ENCODE measurements at places on chromosomes 4 and X. TPM values are rescaled to one million over a fixed set of nuclear protein-coding genes. Genes with fewer than 3 reads are reported as not detected.
A peak's percentile ranks its signal among the peaks of the same experiment; 100 is the strongest.

The FRG2 gene
- not detected for total RNA-seq

DNA sequence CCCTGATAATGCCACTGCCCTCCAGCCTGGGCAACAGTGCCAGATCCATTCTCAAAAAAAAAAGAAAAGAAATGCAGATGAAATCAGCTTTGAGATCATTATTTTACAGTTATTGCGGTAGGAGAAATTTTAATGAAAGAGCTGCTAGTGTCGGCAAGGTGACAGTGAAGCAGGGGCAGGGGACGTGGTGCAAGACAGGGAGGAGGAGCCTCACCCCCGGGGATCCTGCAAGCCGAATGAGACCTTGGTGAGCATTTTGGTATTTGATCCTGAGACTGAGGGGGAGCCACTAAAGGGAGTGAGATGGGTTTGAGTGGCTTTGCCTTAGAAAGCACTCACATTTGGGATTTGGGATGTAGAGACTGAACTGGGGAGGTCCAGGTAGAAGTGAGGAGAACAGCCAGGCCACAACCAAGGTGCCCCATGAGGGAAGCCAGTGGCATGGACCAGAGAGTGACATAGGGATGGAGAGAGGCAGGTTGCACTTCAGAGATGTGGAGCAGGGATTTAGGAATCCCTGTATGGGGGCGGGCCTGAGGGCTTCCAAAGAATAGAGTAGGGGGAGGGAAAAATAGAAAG lies 23.6 kb downstream of the RBM10 start:
- H3K27ac ChIP-seq = no peak overlapping the region
- no peaks in the 10 kb centered on the region for H3K36me3 ChIP-seq
- no peaks in the 10 kb centered on the region for H3K4me1 ChIP-seq
- H3K4me3 ChIP-seq = no peak overlapping the region
- DNase-seq = no peak

DNA sequence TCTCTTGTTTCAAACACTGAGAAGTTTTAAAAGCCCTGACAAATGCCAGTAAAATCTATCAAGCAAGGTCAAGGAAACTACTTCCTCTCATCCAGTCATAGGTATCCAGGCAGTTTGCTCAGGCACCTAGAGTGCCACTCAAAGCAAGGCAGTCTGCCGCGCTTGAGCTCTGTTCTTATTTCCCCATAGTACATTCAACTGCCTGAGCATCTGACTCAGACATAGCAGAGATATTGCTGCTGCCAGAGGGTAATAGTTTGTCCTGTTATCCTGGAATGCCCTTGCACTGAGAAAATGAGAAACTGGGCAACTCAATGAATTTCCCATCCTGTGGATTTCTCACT lies 16.1 kb upstream of the ATP8A1 start:
- DNase-seq = peak; percentile 61
- no peak overlapping the region for H3K27ac ChIP-seq
- H3K27me3 ChIP-seq = peaks cover 6% of the 10 kb centered on the region
- no peaks in the 10 kb centered on the region for H3K36me3 ChIP-seq

DNA sequence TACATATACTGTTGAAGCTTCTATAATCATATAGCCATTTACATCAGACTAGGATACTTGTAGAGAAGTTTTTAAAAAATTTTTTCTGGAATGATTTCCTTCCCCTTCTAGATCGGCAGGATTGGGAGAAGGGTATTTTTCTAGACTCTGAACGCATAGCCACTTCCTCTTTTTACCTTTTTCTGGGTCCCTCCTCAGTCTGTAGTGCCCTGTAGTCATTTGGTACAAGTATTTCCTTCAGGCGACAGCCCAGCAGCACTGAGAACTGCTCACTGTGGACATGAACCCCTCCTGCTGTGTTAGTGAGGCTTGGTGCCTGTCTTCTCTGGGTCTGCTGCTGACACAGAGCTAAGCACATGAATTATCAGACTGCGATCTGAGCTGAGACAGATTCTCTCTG lies 255.4 kb downstream of the ARHGAP10 start:
- no peak overlapping the region for H3K27ac ChIP-seq
- H3K27me3 ChIP-seq = no peaks in the 10 kb centered on the region
- H3K4me3 ChIP-seq = no peak overlapping the region
- H3K36me3 ChIP-seq = no peaks in the 10 kb centered on the region

DNA sequence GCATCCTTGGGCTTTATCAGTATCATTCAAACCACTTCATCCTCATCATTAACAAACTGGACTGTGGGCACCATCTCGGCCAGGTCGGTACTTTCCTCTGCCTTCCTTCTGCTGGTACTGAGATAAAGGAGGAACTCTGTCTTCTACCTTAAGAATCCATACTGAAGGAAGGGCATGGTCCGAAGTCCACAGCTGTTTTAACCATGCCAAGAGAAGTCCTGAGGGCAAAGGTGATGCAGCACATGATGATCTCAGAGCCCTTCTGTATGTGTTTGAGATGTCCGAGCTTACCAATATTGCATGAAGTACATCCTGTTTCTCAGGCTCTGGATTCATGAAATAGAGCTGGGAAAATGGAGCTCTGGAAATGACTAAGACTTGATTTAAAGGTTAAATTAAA lies 125.5 kb upstream of the STS start:
- no peak for DNase-seq
- no peaks in the 10 kb centered on the region for H3K36me3 ChIP-seq
- H3K27me3 ChIP-seq = no peaks in the 10 kb centered on the region
- H3K4me1 ChIP-seq = no peaks in the 10 kb centered on the region
- H3K27ac ChIP-seq = no peak overlapping the region

The SPANXA1 gene
- total RNA-seq = not detected

The ARAF gene
- 21.4 TPM for total RNA-seq

DNA sequence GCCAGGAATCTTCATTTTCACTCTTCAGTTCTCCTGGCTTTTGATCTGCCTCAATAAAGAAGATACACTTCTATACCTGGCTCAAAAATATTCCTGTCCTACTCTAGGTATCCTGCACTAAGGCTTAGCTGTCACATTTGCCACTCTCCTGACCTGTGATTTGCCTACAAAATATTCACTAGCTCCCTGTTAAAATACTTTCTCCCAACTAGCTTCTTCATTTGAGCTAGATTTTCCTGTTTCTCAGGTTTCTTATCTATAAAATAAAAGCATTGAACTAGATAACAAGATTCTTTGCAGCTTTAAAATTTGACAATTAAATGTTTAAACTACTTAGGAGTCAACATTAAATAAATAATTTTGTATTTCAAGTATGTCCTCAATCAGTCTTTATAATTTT lies 53.2 kb downstream of the CHIC2 start:
- H3K4me1 ChIP-seq = no peaks in the 10 kb centered on the region
- H3K36me3 ChIP-seq = peaks cover 59% of the 10 kb centered on the region
- DNase-seq = no peak
- H3K27me3 ChIP-seq = no peaks in the 10 kb centered on the region
- no peak overlapping the region for H3K4me3 ChIP-seq
- no peak overlapping the region for H3K27ac ChIP-seq

- H3K4me1 ChIP-seq = no peaks in the 10 kb centered on the region
- no peak overlapping the region for H3K4me3 ChIP-seq
- no peak overlapping the region for H3K27ac ChIP-seq
- no peak for DNase-seq
- no peaks in the 10 kb centered on the region for H3K27me3 ChIP-seq
- no peaks in the 10 kb centered on the region for H3K36me3 ChIP-seq
Measured at GRCh38 chr4:73788411-73788810, 48.0 kb downstream of the CXCL8 start.

The CPLX1 gene
- not detected for total RNA-seq

DNA sequence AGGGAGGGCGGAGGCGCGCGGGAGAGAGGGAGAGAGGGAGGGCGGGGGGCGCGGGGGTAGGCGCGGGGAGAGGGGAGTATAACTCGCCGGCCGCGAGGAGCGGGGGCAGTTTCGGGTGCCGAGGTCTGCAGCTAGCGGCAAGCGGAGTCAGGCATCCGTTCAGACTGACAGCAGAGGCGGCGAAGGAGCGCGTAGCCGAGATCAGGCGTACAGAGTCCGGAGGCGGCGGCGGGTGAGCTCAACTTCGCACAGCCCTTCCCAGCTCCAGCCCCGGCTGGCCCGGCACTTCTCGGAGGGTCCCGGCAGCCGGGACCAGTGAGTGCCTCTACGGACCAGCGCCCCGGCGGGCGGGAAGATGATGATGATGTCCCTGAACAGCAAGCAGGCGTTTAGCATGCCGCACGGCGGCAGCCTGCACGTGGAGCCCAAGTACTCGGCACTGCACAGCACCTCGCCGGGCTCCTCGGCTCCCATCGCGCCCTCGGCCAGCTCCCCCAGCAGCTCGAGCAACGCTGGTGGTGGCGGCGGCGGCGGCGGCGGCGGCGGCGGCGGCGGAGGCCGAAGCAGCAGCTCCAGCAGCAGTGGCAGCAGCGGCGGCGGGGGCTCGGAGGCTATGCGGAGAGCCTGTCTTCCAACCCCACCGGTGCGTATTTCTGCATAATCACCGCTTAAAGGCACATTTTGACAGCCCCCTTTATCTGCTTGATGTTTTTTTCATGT lies at the start of gene POU4F2:
Gene POU4F2, plus strand, starts transcription at position 108 of the 720 bp plus-strand sequence. Its CDS starts 248 bp downstream, at position 356.
- no peaks in the 10 kb centered on the region for H3K36me3 ChIP-seq
- peak; percentile 52 for DNase-seq
- H3K4me1 ChIP-seq = no peaks in the 10 kb centered on the region
- peaks cover 78% of the 10 kb centered on the region for H3K27me3 ChIP-seq
- H3K27ac ChIP-seq = no peak within 1 kb of the TSS

DNA sequence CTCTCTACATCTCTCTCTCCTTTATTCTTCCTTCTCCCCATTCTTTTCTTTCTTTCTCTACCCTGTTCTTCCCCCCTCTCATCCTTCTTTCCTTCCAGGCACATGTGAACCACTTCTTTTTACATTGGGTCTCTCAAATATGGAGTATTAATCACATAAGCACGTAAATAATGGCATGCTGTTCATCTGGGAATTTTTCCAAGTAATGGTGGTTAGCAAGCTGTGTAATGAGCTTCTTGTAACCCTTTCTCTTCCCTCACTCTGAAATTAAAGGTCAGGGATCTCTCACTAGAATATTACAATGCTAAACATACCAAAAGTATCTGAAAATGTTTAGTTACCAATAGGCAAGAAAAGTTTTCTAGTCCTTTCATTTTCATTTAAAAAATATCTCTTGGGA lies 239.9 kb upstream of the TEX13A start:
- H3K4me1 ChIP-seq = no peaks in the 10 kb centered on the region
- no peak overlapping the region for H3K27ac ChIP-seq
- H3K27me3 ChIP-seq = no peaks in the 10 kb centered on the region
- H3K4me3 ChIP-seq = no peak overlapping the region

GRCh38 chrX:38327775-38328081 lies 419 bp upstream of the RPGR start:
- H3K27ac ChIP-seq = no peak overlapping the region
- no peaks in the 10 kb centered on the region for H3K36me3 ChIP-seq
- DNase-seq = no peak

GRCh38 chrX:46754586-46755061 lies 4.3 kb downstream of the SLC9A7 start:
- H3K27ac ChIP-seq = no peak overlapping the region
- H3K4me1 ChIP-seq = peaks cover 11% of the 10 kb centered on the region
- H3K36me3 ChIP-seq = no peaks in the 10 kb centered on the region
- H3K4me3 ChIP-seq = no peak overlapping the region
- no peak for DNase-seq
- no peaks in the 10 kb centered on the region for H3K27me3 ChIP-seq

The SPATA4 gene
- total RNA-seq = not detected

The SCML2 gene
- 2.1 TPM for total RNA-seq

DNA sequence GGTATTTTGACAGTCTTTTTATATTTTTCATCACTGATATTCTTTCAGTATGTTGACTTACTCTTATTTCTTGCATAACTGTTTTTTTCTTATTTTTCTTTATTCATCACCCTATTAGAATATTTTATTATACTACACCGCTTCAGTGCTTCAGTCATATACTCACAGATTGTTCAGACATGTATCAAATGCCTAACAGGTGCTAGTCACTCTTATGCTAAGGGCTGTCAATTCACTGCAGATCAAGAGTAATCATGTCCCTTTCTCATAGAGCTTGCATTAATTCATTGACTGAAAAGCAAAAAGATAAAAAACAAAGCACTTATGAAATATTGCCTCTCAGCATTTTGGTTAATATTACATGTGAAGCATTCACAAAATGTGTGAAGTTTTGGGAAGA lies 1435.6 kb downstream of the STIM2 start:
- H3K27me3 ChIP-seq = no peaks in the 10 kb centered on the region
- no peak for DNase-seq
- H3K36me3 ChIP-seq = no peaks in the 10 kb centered on the region
- H3K27ac ChIP-seq = no peak overlapping the region
- no peak overlapping the region for H3K4me3 ChIP-seq

The HMX1 gene
- not detected for total RNA-seq

The KCNIP4 gene
- total RNA-seq = not detected

The S100P gene
- total RNA-seq = not detected

DNA sequence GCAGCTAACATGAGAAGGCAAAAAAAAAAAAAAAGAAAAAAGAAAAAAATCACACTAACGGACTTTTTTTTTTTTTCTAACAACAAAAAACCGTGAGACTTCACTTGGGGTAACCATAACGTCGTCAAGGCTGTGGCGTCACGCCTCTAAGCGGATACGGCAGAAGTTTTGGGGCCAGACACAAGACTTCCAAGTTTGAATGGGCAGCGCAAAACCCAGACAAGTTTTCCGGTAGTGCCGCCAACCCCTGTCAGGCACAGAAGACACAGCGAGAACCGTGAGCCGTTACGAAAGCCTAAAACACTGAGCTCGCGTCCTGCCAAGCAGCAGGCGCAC lies 556 bp upstream of the SMARCA5 start:
- H3K27me3 ChIP-seq = no peaks in the 10 kb centered on the region
- H3K36me3 ChIP-seq = peaks cover 9% of the 10 kb centered on the region
- peak overlapping the region; percentile 96 for H3K27ac ChIP-seq
- no peak for DNase-seq
- peak overlapping the region; percentile 97 for H3K4me3 ChIP-seq
- peaks cover 20% of the 10 kb centered on the region for H3K4me1 ChIP-seq

GRCh38 chr4:56959100-56959499 lies 18.3 kb downstream of the NOA1 start:
- peak overlapping the region; percentile 94 for H3K27ac ChIP-seq
- H3K36me3 ChIP-seq = peaks cover 8% of the 10 kb centered on the region
- H3K4me3 ChIP-seq = no peak overlapping the region
- no peaks in the 10 kb centered on the region for H3K27me3 ChIP-seq

DNA sequence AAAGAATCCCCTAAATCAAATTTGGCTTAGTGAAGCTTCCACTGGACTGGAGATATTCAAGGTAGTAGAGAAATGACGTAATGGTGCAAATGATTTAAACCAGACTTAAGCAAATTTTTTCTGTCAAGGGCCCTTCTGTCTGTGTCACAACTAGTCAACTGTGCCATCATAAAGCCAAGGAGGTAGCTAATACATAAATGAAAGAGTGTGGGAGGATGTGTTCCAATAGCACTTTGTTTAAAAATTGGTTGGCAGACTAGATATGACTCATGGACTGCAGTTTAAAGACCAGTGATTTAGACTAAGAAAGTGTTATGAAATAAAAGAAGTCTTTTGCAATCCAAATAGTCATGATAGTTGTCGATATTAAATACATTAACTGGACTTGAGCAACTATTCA lies 24.3 kb upstream of the TEX13C start:
- no peaks in the 10 kb centered on the region for H3K4me1 ChIP-seq
- no peak overlapping the region for H3K27ac ChIP-seq
- H3K27me3 ChIP-seq = no peaks in the 10 kb centered on the region
- H3K36me3 ChIP-seq = no peaks in the 10 kb centered on the region
- no peak overlapping the region for H3K4me3 ChIP-seq
- DNase-seq = peak; percentile 10

- H3K36me3 ChIP-seq = no peaks in the 10 kb centered on the region
- DNase-seq = no peak
- H3K4me1 ChIP-seq = no peaks in the 10 kb centered on the region
Measured at GRCh38 chrX:11611965-11612364, 53.8 kb downstream of the ARHGAP6 start.

The MAGEA2B gene
- not detected for total RNA-seq

Measured in GM23248 (cell line).